AG09319 (cell line): ENCODE measurements at places on chromosomes 13 and 19.

- no peak for DNase-seq
Observed at GRCh38 chr13:42876270-42876714, 94.9 kb downstream of the FAM216B start.

DNA sequence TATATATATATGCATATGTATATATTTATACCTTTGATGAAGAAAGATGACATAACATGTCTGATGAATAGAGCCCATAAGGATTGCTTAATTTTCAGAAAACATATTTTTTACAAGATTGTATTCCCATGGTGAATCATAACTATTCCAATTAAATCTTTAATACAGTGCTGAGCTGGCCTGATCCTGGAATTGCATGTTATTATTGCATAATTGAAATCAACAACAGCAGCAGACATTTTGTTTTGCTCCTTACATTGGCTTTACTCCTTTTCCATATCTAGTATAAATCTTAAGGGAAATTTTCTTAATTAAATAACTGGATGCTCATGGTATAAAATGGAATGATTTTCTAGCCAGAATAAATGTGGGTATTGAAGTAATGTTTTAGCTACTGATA is 22.0 kb downstream of the POSTN start:
- DNase-seq: no peak

GRCh38 chr13:45105895-45106294 is 14.4 kb upstream of the GTF2F2 start:
- DNase-seq: no peak

GRCh38 chr13:35480346-35480745 is 3.9 kb upstream of the MAB21L1 start:
- no peak for DNase-seq

DNA sequence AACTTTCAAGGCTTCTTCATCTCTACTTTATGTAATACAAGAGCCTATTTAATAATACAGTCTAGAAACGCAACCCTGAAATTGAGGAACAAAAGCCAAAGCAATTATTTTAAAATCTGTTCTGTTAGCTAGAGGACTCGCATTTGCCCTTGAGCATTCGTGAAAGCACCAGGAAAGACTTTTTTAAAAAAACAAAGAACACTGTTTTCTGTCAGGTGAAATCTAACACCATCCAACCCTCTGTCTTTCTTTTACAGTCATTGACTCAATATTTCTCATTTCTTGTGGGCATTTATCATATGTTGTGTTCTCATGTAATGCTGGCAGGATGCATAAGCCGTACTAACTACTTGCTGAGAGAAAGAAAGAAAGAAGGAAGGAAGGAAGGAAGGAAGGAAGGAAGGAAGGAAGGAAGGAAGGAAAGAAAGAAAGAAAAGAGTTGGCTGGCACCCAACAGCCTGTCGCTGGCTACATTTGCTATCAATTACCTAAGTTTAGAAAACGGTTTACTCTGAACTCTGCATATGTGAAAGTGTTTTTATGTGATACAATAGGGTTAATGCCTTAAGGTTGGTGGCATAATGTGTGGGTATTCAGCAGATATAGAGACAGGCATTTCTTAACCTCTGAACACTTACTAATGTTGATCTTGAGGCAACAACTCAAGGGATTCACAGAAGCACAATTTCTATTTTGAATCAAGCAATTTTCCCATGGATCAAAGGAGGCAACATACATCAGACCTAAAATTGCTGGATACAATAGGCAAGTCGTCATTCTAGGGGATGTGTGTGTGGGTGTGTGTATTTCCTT is 445.4 kb downstream of the DCT start:
- DNase-seq: no peak

DNA sequence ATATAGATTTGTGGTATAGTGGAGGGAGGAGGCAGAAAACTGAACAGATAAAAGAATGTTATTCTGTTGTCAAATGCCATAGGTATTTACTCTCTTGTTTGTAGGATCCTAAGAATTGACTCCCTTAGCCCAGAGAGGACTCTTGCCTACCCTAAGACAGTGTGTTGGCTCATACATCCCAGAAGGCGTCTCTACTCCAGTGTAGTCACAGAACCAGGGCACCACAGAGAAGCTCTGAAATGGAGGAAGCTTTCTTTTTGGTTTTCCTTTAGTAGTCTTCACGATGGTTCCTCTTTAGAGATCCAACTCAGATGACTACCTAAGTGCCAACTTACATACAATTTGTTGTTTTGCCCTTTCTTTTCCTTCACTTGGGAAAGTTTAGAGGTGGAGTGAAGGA is 14.0 kb downstream of the GPR183 start:
- DNase-seq: no peak

- DNase-seq: no peak
Observed at GRCh38 chr19:54211235-54211634, 10.6 kb downstream of the RPS9 start.

DNA sequence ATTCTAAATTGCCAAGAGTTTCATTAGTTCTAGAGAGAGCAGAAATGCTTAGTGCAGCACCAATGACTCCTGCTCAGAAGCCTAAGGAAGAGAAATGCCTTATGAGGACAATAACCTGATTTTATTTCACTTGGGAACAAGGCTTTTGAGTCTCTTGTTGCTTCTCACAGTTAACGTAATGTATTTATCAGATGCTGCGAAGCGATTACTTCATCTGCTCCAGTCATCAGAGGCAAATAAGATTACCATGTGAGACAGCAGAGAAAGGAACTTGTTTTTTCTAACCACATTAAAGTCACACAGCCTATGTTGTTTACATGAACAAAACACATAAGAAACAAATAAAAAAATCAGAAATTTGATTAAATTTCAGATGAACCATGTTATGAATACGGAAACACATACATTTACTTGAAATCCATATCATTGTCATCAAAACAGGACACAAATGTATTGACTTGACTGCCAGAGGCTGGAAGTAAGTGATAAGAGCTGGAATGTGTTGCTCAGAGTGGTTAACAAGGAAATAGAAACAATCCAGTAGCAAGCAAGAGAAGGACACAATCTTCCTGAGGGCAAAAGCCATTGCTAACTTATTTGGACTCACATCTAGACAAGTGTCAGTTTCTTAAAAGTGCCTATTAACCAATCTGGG is 147.3 kb downstream of the LHFPL6 start:
- no peak for DNase-seq

GRCh38 chr19:30070968-30071632 is 129.1 kb downstream of the URI1 start:
- DNase-seq: no peak

DNA sequence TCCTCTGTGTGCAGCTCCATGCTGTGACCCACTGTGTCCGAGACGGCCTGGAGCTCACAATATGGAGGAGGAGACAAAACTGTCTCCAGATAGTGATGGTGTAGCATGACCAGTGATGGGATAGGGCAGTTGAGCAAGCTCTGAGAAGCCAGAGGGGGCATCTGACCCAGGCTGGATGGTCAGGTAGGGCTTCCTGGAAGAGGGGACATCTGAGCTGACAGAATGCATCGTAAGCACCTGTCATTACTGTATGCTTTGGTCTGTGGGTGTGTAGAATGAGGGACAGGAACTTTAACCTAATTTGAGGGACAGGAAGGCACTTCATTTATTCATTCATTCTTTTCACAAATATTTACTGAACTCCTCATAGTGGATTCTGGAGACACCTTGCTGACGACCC is 6.5 kb upstream of the TOMM40 start:
- no peak for DNase-seq

- DNase-seq: no peak
Observed at GRCh38 chr19:58468216-58468839, 1.4 kb downstream of the ZNF324 start.

DNA sequence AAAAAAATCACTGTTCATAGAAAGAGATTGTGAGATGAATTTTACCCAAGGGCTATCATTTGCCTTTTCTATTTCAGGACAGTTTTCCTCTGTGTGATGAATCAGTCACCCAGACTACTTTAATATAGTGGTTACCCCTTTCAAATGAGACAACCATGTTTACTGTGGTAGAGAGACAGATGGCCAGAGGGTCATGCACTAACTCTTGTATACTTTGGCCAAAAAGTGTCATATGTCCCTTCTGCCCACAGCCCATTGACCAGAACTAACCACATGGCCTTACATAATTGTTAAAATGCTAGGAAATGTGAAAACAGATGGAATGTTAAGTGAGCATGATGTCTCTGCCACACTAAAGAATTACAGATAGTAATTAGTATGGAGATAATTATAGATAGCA is 498.7 kb downstream of the DACH1 start:
- DNase-seq: no peak

DNA sequence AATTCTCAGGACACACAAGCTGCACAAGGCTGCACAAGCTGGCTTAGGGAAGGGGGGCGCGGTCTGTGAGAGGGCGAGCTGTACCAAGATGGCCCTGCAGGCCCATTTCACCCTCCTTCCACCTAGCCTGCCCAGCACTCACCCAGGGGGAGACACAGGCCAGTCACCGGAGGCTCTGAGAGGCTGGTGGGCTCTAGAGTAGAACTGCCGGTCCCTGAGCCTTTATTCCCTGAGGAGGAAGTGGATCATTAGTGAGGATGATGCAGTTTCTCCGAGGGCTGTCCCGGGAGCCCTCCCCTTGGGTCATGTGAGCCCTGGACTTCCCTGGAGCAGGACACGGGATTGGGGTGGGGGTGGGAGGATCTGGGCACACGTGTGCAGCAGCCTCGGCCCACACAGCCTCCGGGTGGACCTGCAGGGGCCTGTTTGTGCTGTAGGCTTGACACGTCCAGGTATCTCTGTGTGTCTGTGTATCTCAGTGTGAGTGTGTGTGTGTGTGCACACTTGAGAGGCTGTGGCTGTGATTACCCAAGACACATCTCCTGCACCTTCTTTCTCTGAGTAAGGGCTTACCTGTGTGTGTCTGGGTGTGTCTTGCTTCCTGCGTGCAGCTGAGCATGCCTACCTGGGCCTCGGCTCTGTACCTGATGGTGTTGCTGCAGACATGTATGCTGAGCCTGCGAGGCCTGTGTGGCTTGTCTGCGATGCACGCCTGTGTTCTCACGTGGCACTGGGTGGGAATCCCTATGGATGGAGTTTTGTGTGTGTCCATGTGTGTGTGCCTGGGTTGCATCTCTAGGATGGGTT is at the start of gene ACP5:
Gene ACP5, minus strand, starts transcription at position 195 of the 807 bp plus-strand sequence. CDS start 328 bp downstream, outside the sequence.
- no peak for DNase-seq

DNA sequence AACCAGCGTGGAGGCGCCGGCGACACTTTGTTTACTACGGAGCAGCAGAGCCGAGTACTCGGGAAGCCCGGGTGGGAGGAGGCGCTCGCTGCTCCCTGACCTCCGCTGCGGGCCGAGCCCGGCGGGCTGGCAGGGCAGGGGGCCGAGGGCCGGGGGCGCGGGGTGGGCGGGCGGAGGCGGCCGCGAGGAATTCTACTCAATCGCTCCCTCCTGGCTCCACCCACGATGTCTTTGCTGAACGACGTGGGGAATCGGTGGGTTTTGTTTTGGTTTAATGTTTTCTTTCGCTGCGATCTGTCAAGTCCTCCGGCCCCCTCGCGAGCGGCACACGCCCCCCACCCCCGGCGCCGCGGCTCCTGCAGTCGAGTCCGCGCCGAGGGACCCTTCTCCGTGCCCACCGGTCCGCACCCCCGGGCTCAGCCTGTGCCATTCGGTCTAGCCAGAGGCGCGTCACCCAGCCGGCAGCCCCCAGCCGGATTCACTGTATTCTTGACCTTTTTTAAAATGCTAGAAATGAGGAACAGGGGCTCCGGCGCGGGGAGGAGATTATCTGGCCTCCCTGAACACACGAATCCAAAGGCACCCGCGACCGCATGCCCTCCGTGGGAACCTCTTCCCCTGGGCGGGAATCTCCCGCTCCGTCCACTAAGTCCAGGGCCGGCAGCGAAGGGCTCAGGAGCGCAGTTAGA is 636 bp upstream of the FOXO1 start:
- DNase-seq: no peak

DNA sequence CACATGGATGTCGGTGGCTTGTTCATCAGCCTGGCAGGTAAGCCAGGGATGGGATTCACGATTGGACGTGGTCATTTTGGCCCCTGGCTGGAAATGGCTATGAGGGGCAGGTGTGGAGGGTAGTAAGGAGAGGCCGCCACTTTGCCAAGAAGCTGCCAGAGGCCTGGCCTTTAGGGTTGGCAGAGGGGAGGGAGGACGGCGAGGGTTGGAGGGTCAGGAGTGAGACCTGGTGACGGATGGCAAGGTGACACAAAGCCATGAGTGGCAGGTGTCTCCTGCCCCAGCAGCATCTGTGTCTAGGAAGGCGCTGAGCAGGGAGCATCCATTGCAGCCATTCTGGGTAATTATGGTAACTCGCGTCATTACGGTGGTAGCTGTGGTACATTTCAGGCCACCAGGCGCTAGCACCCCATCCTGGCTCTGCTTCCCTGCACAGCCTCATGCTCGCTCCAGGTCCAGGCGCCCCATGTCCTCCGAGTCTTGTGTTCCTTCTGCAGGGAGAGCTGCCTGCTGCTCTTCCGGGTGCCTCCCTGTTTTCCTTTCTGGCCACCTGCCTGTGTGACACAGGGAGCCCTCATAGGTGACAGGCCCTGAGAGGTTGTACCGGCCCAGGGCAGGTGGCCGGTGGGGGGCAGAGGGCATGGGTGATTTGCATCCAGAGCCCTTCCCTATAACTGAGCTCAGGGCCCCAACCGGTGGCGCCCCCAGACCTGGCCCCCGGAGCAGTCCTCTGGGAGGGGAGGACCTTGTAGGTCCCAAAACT is 4.2 kb downstream of the SSBP4 start:
- DNase-seq: no peak

GRCh38 chr13:94656176-94656575 is 54.5 kb downstream of the GPR180 start:
- no peak for DNase-seq

- no peak for DNase-seq
Observed at GRCh38 chr13:111953546-111954178, 113.3 kb upstream of the SOX1 start.
